CD4-positive, alpha-beta T cell treated with Interleukin-12 subunit alpha and Interleukin-12 subunit beta, for 1 hour (primary cell): ENCODE measurements at places on chromosomes 6 and 20.
A peak's percentile ranks its signal among the peaks of the same experiment; 100 is the strongest.

DNA sequence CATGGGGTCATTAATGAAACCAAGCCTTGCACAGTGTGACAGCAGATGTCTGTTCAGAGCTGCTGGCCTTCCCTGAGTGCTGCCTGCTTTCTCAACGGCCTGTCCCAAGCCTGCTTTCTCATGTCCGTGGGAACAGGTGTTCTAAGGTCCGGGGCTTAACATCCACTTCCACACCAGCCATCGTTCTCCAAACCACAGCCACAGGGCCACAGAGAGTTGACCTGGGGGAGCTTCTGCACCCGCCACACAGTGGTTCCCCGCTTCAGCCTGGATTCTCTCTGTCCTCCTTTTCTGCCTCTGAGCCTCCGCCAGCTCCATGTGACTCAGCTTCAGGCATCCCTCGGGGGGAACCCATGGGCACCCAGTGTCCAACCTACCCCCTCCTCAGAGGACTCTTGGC is 26.9 kb upstream of the PPP1R3G start:
- no peak for DNase-seq

DNA sequence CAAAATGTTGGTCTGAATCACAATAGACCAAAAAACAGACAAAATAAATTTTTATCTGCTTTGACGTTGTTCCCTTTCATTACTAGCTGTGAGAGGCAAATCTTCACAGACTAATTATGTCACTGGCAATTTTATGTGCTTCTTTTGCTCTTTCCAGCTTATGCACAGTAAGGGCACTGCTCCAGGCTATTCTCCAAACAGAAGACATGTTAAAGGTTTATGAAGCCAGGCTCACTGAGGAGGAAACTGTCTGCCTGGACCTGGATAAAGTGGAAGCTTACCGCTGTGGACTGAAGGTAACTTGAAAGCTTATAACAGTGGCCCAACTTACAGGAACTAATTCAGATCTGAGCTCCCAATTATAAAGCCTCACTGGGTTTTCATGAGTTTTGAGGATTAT is 15.5 kb upstream of the SNRNP48 start:
- no peak for DNase-seq

DNA sequence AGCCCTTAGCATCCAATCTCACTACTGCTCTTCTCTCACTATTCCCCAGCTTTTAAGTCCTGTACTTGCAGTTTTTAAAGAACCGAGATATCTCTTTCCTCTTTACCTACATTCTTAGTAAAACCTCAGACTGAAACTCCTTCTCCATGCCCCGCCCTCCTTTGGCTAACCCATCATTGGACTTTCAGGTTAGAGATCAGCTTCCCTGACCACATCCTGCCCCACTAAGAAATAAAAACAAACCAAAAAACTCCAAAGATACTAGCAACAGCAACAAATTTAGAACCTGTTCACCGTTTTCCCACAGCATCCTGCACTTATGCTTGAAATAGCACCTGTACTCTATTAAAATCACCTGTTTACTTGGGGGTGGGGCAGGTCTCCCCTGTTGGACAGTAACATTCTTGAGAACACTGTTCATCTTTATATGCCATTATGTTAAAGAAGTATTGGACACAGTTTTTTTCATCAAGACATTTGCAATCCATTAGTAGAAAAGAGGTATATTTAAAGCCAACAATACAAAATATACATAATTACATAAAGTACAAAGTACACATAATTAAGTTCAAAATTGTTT is 16.3 kb upstream of the SMAP1 start:
- DNase-seq: peak; percentile 68

DNA sequence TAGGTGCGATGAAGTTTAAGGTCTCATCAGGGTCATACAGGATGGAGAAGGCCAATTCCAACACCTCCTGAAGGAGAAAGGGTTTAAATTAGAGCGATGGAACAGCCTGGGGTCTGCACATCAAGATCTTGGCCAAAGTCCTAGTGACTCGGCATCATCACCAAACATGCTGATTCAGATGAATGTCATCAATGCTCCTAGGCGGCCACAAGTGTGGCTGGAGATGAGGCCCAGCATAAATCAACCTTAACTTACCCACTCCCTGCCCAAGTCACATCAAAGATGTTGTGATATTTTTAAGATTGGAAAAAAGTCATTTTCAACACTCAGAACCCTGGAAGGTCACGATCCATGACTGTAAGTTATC is 37.5 kb downstream of the ELMO2 start:
- no peak for DNase-seq

DNA sequence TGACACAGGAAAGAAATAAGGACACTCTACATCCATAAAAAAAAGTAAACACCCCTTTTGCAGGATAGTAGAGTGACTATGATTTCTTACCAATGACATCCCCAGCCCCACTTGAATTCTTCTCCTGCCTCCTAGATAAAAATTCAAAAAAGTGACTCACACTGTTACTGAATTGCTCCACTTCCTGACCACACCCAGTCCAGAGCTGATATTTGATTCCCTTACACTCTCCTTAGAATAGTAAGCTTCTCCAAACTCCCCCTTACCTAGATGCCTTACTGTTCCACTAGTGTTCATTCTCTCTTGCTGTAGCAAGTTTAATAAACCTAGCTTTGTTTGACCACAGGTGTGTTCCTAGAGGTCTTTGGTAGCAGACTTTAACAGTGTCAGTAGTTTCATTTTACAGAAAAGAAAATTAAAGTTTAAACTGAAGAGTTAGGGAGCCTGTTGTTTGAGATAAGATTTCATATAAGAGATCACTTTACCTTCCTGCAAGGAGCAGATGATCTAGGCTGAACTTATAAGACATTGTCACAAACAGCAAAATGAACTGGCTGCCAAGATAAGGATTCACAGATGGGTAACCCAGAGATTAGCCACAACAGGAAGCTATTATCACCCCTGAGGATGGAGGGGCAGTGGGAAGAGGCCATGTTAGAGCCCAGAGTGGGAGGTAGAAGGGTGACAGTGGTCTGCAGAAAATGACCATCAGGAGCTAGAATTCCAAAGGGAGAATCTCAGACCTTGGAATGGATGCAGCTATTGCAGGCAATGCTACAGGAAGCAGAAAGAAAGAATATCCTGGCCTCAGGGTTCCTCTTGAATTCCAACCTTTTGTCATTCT is 28.4 kb upstream of the BTN3A2 start:
- no peak for DNase-seq

GRCh38 chr6:109406196-109406595 is 23.9 kb upstream of the CD164 start:
- no peak for DNase-seq

GRCh38 chr6:48199499-48199898 is 88.5 kb upstream of the PTCHD4 start:
- DNase-seq: no peak
